Activated T-cell treated with anti-CD3 and anti-CD28 coated beads, Interleukin-2, amount 50 U/mL, for 24 hours (primary cell): ENCODE measurements at places on chromosomes 7 and 10.

GRCh38 chr10:5196702-5197113 lies at the start of gene AKR1C4:
TSS of gene AKR1C4 (plus strand) at chr10:5196837. CDS start at chr10:5196868, 31 bp downstream.
- DNase-seq = no peak

- DNase-seq = no peak
Observed at GRCh38 chr10:110392868-110393740, 88.4 kb upstream of the SMNDC1 start.

DNA sequence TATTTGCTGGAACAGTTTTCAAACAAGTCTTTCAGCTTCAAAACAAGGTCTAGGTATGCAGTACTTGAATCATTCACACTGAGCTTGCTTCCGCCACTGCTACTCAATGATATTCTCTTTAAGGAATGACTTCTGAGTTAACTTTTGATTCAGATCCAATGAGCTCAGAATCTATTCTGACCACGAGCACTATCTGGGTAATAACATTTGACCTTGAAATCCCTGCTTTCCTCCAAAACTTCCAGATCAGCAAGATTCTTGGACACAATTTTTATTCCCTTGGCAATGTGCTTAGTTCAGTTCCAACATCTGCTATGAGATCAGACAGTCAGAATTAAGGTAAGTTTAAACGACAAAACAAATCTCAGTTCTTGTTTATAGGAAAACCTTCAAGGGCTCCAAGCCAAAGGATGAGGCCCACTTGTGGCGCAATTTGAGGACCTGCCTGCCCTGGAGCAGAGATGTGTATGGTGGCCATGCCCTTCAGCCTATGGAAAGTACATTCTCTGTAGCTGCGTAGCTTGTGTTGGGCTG lies 87.2 kb downstream of the RNF216 start:
- peak; percentile 29 for DNase-seq

GRCh38 chr7:7122033-7122478 lies 60.3 kb upstream of the C1GALT1 start:
- no peak for DNase-seq

DNA sequence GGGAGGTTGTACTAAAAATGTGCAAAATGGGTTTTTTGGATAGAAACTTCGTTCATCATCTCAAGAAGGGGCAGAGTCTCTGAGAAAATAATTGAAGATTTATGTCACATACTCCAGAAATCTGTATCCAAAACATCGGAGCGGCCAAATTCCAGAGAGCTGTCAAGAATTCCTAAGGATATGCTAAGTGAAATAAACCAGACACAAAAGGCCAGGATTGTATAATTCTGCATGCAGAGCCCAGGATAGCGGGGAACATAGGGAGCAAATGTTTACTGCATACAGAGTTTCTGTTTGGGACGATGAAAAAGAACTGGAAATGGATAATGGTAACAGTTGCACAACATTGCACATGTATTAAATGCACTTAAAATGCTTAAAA lies 224.2 kb upstream of the AUTS2 start:
- no peak for DNase-seq
